Vagina (tissue), 2 donors: ENCODE measurements at places on chromosomes 6 and 20. TPM values are rescaled to one million over a fixed set of nuclear protein-coding genes. Genes with fewer than 3 reads are reported as not detected.

Gene CALHM4
- total RNA-seq, result not detected

Gene PLCB4
- 12.0 TPM for total RNA-seq

DNA sequence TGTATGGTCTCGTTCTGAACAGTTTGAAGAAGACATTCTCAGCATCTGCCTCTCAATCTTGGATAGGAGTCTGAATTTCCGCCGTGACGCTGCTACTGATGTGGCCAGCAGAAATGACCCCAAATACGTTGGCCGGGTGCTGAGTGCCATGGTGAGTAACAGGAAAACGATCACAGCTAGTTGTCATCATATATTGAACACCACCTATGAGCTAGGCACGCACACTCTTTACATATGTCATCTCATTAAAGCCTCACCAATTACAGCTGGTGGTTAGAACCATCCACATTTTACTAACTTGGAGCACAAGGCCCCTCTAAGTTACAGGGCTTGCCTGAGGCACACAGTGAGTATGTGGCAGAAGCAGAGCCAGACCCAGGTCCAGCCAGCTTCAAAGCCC is 17.1 kb downstream of the TGM3 start:
- H3K36me3 ChIP-seq, result no peaks in the 10 kb centered on the region
- H3K27ac ChIP-seq, result no peak overlapping the region
- no peak for DNase-seq
- H3K4me1 ChIP-seq, result peaks cover 8% of the 10 kb centered on the region
- no peak overlapping the region for H3K4me3 ChIP-seq

DNA sequence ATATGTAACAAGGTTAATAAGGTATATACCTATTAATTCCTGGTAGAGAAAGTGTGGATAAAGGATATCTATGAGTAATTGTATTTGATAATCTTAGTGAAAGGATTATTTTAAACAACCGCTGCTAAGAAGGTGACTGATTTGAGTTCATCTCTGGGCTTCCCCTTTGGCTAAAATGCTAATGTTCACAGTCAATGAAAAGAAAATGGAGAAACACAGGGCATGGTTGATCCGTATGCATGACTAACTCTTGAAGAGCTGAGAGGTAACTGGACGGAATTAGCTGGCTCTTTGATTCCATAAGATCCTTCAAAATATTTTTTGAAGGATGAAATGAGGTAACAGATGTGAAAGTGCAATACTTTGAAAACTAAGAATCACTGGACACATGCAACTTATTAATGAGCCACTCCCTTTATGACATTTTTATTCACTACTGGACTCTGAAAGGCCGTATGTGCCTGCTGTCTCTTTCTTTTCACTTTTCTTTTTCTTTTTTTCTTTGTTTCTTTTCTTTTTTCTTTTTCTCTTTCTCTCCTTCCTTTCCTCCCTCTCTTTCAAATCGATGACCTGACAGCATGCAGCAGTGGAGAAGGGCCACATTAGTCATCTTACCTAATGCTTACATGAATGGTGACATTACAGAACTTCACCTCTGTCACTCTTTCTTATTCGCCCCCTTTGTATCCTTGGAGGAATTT is 464.6 kb downstream of the CDKAL1 start:
- no peaks in the 10 kb centered on the region for H3K27me3 ChIP-seq
- H3K36me3 ChIP-seq, result no peaks in the 10 kb centered on the region
- DNase-seq, result no peak

- no peaks in the 10 kb centered on the region for H3K27me3 ChIP-seq
- no peaks in the 10 kb centered on the region for H3K4me1 ChIP-seq
- no peak overlapping the region for H3K27ac ChIP-seq
- no peak for DNase-seq
- H3K36me3 ChIP-seq, result no peaks in the 10 kb centered on the region
These were observed 58.0 kb upstream of the SLC4A11 start for GRCh38 chr20:3297079-3297378.
